ENCODE measurements at places on chromosomes 1 and 21. TPM values are rescaled to one million over a fixed set of nuclear protein-coding genes. Genes with fewer than 3 reads are reported as not detected.

Gene LTN1
- 26.7 TPM for total RNA-seq

Gene CCT3
- total RNA-seq = 379 TPM

Gene ATP1A4
- not detected for total RNA-seq

Gene RAB25
- total RNA-seq = 0.63 TPM

DNA sequence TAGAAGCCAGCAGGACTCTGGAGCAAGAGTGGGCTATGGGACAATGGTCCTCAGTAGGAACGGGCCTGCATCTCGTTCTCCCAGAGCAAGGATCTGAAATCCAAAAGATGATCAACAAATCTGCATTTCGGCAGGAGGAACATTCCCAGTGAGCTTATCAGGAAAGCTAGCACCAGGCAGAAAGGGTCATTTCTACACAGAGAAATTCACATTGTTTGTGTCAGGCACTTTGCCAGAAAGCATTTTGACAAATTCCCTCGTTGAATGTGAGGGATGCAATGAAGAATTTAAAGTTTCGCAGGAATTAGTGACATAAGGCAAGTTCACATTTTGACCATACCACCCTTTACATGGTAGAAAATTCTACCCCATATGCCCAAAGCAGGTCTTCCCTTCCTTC, 31.6 kb upstream of the ETS2 start:
- peaks cover 10% of the 10 kb centered on the region for H3K27me3 ChIP-seq
- peaks cover 13% of the 10 kb centered on the region for H3K36me3 ChIP-seq
- peaks cover 54% of the 10 kb centered on the region for H3K4me1 ChIP-seq

Gene DISP1
- total RNA-seq = 1.8 TPM

GRCh38 chr1:43947874-43948437, 1.2 kb downstream of the IPO13 start:
- DNase-seq = no peak
- no peak overlapping the region for H3K27ac ChIP-seq
- H3K4me1 ChIP-seq = peaks cover 36% of the 10 kb centered on the region

Gene C1QB
- total RNA-seq = not detected

- peaks cover 8% of the 10 kb centered on the region for H3K27me3 ChIP-seq
- H3K27ac ChIP-seq = no peak overlapping the region
- no peak overlapping the region for H3K4me3 ChIP-seq
- DNase-seq = no peak
These were observed 15.9 kb upstream of the EDN2 start for GRCh38 chr1:41500378-41500777.

DNA sequence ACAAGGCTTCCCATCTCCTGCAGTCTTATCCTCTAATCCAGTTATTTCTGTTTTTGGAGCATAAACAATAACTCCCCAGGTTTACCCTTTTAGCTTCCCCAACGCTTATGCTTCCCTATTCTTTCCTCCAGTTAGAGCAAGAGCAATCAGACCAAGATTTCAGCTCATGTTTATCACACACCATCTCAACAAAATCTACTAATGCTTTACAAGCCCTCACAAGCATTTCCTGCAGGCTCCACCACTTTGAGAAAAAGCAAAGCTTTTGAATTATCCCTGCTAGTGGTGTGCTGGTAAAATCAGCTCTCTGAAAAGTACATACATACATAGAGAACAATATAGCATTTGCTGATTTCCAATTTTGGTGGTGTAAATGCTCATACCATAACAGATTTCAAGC, 92.9 kb downstream of the EDEM3 start:
- peaks cover 2% of the 10 kb centered on the region for H3K4me1 ChIP-seq
- DNase-seq = no peak
- H3K27ac ChIP-seq = no peak overlapping the region

Gene FHL3
- total RNA-seq = 26.6 TPM

Gene S100A9
- not detected for total RNA-seq

DNA sequence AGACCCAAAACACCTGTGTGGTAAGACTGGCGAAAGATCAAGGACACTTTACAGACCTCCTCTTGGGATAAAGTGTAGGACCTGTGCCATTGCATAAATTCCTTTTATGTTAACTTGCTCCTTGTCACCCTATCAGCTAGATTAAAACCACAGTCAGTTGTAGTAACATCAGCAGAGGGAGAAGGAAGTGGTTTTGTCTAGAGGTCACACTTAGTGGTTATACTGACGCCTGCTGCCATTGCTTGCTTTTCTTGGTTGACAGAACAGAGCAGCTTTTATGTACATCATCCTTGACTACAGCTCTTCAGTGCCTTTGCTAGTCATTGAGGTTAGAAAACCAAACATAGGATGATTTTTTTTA, 101.4 kb downstream of the PBX1 start:
- H3K27me3 ChIP-seq = no peaks in the 10 kb centered on the region
- H3K36me3 ChIP-seq = no peaks in the 10 kb centered on the region
- peak; percentile 20 for DNase-seq
- no peak overlapping the region for H3K4me3 ChIP-seq
- peaks cover 5% of the 10 kb centered on the region for H3K4me1 ChIP-seq
- no peak overlapping the region for H3K27ac ChIP-seq

Gene SELE
- not detected for total RNA-seq

Gene PCP4
- not detected for total RNA-seq

Gene YARS1
- total RNA-seq = 231 TPM

- H3K4me1 ChIP-seq = peaks cover 16% of the 10 kb centered on the region
- no peaks in the 10 kb centered on the region for H3K27me3 ChIP-seq
- no peak overlapping the region for H3K4me3 ChIP-seq
- peaks cover 21% of the 10 kb centered on the region for H3K36me3 ChIP-seq
- H3K27ac ChIP-seq = no peak overlapping the region
These were observed 45.4 kb downstream of the YARS1 start for GRCh38 chr1:32771561-32772280.

DNA sequence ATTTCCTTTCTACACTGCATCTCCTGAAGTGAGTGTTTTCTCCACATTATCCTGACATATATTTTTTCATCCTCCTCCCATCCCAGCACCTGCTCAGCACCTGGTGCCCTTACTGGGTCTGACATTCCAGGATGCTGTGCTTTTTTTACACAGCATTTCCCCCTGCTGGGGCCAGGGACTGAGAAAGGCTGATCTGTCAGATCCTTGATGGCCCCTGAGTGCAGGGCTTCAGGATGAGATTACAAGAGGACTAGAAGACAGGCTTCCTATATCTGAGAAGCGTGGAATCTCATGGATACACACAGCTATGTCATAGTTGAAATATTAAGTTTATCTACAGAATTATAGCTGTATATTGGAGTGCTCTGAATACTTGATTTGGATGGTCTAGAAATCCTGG, 24.4 kb downstream of the RCAN1 start:
- no peak for DNase-seq
- no peak overlapping the region for H3K27ac ChIP-seq
- peaks cover 7% of the 10 kb centered on the region for H3K4me1 ChIP-seq
- H3K4me3 ChIP-seq = no peak overlapping the region

DNA sequence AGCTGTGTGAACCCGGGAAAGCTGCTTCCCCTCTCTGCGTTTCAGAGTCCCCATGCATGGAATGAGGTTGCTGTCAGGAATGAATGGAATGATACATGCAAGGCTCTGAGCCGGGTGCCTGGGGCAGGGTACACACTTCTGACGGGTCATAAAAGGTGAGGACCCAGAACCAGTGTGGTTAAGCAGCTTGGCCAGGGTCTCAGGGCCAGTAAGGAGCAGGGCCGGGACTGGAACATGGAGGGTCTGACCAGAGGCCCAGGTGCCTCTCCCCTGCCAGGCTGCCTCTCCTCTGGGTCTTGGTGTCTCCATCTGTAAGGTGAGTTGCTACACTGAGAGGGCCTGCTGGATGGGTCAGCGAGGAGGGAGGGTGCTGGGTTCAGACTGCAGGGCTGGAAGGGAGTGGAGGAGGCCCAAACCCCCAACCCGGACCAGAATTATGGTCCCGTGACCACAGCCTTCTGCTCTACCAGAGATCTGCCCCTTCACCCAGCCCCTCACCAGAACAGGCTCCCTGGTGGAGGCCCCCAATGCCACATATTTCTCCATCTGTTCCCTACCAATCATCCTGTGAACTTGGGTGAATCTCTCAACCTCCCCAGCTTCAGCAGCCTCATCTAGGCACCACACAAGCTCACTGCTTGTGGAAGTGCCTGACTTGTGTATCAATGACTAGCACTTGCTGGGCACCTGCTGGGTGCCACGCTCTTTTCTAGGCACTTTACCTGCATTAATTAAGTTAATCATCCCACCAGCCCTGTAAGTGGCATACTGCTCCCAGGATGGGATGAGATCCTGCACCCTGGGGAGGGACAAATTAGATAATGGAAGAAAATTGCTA, 16.2 kb upstream of the LRP8 start:
- H3K27me3 ChIP-seq = no peaks in the 10 kb centered on the region
- H3K27ac ChIP-seq = no peak overlapping the region
- H3K36me3 ChIP-seq = peaks cover 2% of the 10 kb centered on the region
- peaks cover 6% of the 10 kb centered on the region for H3K4me1 ChIP-seq
- DNase-seq = no peak
- H3K4me3 ChIP-seq = no peak overlapping the region
